ENCODE measurements at places on chromosomes 1 and 21.

GRCh38 chr1:162151900-162152829, 82.7 kb downstream of the NOS1AP start:
- DNase-seq = peak; percentile 73

- no peak for DNase-seq
These were observed 1.8 kb upstream of the WLS start for GRCh38 chr1:68234094-68234493.

DNA sequence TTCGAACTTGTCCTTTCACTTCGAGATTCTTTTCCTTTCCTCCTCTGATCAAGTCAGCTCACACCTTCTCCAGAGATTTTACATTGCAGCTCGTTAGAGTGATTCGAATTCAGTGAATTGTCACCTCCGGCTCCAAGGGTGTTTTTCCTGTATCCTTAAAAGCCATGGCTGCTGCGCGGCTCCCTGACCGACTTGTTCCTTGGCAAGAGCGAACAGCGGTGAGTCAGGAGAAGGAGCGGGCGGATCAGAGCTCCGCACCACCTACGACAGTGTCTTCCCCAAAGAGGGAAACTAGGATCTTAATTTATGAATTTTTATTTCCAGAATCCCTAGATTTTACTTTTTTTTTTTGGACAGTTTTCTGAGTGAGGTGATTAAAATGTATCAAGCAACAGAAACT, 204.4 kb upstream of the ADGRL2 start:
- no peak for DNase-seq

GRCh38 chr1:230273141-230273710, 152.9 kb downstream of the PGBD5 start:
- DNase-seq = no peak

DNA sequence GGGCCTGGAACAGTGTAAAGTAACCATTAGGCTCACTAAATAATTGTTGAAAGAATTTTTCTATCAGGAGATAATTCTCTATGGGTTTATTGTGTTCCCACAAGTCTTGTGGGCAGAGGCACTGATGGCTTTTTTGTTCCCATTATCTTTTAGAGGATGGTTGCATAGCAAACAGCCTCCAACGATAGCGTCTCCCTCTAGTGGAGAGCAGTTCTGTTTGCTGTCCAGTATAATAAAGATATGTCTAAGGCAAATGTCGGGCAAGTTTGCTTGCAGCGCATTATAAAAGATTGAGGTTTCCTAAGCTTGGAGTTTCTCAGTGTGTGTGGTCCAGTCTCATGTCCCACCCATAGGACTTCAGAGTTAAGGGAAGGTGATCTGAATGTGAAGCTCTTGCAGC, 1.3 kb upstream of the SLC6A17 start:
- DNase-seq = no peak

DNA sequence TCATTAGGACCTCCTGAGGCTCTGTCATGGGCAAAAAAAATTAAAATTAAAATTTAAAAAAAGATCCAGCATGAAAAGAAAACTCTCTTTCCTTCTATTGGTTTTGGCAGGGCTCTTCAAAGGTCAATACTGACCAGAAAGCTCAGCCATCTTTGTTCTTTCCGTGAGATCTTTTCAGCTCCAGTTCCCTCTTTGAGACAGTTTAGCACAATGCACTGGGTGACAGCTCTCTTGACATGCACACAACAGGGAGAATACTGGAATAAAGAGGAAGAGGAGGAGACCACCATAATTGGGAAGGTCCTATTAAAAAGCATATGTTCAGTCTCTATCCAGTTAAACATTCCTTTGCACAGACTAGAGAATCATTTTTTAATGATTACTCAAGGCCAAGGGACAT, 6.3 kb downstream of the LIX1L start:
- no peak for DNase-seq

- no peak for DNase-seq
These were observed 351.9 kb upstream of the CAMK1G start for GRCh38 chr1:209231476-209232156.

GRCh38 chr1:32221581-32221979, 573 bp downstream of the TMEM234 start:
- DNase-seq = peak; percentile 28

GRCh38 chr1:203564024-203564423, 62.6 kb upstream of the ATP2B4 start:
- peak; percentile 34 for DNase-seq

DNA sequence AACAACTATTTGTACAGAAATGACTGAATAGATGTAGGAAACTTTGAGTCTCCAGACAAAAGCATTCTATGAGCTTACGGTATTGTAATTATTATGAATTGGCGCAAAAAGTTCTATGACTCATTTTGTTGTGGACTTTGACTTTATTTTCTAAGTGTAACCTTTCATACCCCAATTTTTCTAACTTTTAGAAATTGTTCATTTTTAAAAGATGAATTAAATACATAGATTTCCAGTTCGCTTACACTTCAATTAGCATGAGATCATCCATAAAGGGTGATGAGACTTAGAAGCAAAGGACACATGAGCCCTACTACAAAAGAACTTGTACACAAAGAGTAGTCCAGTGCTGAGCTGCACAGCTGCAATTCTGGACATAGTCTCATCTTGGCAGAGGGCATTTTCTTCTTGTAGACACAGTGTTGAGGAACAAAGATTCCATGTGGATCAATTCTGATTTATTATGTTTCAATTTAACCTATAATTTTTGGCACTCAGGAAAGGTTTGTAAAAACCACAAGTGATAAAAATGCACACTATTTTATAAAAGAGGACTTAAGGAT, 431.1 kb downstream of the LRRIQ3 start:
- DNase-seq = no peak

Data from astrocyte of the hippocampus (primary cell).